ENCODE measurements at places on chromosomes 6 and 20.

DNA sequence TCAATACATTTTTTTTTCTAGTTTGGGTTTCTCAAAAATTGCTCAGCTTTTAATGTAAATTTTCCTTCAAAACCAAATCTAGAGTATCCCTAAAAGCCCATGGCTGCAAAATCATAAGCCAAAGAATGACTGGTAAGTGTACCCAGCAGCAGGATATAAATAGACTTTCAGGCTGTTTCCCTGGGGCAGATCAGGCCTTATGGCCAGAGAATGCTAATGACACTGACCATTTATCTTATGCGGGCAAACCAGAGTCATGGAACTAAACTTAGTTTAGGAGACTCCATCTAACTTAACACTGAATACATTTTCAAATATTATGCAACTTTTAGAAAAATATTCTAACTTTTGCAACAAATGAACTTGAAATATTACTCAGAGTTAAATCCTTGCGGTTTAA, 7.4 kb downstream of the OSER1 start:
- DNase-seq, result no peak

DNA sequence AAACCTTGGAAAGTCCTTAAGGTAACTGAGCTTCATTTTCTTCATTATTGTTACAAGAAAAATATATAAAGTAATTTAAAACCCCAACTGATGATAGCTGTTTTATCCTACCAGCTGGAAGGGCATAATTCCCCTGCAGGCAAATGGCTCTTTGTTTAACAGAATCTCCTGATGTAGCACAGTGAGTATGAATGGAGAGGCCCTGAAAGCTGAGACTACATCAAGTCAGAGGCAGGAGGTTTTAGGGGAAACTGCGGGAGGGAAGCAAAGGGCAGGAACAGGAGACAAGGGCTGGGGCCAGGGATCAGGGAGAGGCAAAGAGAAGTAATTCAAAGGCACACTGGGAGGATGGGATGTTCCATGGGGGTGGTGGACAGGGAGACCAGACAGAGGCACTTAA, 119.0 kb upstream of the LRFN2 start:
- no peak for DNase-seq

DNA sequence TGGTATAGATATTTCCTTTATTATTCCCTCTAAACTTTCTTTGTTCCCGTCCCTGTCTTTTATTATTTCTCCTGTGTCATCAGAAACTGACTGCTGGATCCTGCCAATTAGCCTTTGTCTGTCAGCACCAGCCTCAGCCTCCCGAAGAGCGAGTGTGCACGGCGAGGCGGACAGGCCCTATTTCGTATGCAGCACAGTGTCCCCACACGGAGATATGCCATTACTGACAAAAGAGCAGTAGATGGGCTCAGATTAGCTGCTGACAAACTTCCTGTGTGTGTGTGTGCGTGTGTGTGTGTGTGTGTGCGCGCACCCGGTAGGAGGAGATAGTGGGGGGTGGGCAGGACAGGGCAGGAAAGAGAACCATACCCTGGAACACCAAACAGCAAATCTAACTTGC, 99.5 kb upstream of the ZFP64 start:
- DNase-seq, result no peak

- no peak for DNase-seq
Measured at GRCh38 chr6:104305206-104305605, 554.5 kb downstream of the HACE1 start.

DNA sequence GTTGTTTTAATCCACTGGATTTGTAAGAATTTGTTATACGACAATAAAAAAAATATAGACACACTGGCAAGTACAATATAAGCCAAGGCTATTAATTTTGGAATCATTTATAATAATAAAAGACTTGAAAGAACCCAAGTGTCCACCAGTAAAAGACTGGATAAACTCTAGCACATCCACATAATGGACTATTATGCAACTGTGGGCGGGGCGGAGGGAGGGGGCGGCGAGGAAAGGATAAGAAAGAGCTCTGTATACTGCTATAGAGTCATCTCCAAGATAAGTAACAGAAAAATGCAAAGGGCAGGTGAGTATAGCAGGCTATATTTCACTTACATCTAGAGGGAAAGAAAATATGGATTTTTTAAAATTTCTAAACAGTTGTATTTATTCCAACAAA, 123.3 kb downstream of the TBC1D32 start:
- DNase-seq, result no peak

GRCh38 chr6:137791281-137792159, 75.5 kb upstream of the TNFAIP3 start:
- no peak for DNase-seq

DNA sequence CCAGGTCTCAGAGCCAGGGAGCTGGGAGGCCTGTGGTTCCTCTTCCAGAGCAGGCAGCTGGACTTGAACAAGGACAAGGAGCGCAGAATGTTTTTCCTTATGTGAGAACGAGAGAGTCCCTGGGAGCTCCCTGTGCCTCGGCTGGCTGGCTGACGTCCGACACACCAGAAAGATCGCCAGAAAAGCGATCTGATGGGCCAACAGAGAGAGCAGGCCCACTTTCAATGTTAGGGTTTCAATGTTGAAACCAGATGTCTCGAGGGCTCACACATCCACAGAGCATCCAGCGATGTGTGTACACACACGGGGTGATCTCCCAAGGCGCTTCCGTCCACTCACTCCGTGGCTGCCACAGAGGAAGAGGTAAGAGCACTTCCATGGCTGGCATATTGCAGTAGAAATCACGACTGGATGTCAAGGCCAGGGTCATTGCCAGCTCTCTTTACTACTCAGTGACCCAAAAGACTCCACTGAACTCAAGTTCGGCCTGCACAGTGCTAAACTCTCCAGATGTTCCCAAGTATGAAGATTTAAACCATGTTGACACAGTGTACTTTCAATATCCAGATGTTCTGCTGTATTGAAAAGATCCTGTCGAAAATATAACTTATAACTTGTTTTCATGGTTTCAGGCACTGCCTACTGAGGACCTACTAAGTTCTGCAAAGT, 70.8 kb upstream of the FOXC1 start:
- no peak for DNase-seq

DNA sequence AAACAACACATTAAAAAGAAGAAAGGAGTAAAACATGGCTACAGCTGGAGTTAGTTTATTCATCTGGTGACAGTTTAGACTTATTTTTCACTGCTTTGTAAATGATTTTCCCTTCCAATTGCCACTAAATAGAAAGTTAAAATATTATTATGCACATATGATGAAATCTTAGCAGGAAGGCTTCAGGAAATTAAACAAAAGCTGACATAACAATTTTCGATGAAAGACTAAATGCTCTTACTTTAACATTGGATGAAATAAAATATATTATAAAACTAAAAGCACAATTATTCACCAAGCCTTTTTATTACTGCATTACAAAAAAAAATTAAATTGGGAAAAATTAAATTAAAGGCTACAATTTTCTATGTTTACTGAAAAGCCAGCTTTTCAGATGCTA, 158.0 kb downstream of the MMUT start:
- DNase-seq, result no peak

DNA sequence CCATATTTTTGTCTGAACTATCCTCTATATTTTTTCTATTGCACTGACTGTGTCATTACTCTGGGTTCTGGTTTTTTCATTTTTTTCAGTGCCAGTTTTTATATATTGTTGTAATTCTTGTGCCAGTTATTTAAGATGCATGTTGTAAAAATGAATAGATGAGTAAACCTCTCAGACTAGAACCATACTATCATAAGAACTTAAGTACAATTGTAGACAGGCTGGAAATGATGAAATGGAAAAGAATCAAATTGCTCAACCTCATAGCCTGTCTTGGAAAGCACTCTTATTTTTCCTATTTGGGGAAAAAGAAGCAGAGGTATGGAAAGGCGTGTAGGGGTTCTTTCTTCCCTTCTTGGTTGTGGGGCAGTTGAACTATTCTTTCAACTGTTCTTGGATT, 30.2 kb downstream of the PANK2 start:
- no peak for DNase-seq

- DNase-seq, result no peak
Measured at GRCh38 chr6:109686566-109687265, 4.3 kb downstream of the AK9 start.

- DNase-seq, result no peak
Measured at GRCh38 chr6:36967301-36967700, 12.8 kb downstream of the PI16 start.

DNA sequence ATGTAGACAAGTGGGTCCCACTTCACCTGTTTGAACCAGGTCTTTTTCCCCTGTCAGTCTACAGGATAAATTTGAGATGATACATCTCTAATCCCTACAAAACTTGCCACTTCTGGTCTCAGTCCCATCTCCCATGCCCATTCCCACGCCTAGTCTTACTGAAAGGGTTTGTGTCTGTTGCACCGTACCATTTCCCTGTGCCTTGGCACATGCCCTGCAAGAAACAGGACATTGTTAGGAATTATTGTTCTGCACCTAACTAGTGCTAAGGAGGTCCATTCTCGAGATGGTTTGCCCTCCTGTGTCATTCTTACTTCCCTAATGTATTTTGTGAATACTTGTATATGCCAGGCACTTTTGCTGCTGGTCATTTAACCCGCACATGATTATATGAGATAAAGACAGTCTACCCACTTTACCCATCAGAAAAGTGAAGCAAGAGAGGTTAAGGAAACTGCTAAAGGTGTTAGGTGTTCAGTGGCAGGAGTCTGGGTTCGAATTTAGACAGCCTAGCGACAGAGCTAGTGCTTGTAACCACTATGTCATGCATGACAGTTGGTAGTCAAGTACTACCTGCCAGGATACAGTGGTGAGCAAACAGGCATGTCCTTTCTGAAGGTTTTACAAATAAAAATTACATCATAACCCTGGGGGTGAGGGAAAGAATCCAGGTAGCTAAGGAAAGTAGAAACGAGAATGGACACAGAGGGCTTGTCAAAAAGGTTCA, 12.7 kb downstream of the FAM217A start:
- DNase-seq, result no peak
